Effector memory CD4-positive, alpha-beta T cell (primary cell): ENCODE measurements at places on chromosomes 16 and 17.

DNA sequence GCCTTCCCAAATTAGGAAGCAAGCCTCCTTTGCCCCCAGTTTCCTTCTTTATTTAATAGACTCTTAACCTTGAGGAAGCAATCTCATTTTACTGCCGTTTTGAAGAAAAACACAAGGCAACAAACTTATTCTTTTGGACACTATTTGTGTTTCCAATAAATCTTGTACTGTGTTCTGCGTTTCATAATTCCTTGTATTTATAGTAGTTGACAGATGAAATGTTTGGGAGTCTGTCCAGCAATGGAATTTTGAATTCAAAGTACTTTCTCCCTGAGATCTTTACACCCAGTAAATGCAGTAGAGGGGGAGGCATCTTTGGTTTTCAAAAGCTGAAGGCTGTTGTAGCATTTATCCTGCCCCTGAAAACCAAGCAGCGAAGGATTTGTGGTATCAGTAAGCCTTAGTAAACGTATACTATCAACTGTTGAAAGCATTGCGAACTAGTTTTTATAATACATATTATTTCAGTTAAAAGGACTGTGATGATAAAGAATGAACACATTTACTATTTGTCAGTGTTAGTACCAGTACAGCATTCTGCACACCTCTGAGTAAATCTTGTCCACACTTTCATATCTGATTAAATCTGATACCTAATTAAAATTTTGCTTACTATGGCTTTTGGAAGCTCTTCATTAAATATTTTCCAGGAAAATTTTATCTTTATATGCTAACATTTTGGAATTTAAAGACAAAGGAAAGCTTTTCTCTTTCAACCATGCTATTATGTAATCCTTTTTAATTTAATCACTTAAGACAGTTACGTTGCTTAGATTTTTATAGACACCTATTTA, 83.1 kb downstream of the TNRC6C start:
- no peak for DNase-seq

DNA sequence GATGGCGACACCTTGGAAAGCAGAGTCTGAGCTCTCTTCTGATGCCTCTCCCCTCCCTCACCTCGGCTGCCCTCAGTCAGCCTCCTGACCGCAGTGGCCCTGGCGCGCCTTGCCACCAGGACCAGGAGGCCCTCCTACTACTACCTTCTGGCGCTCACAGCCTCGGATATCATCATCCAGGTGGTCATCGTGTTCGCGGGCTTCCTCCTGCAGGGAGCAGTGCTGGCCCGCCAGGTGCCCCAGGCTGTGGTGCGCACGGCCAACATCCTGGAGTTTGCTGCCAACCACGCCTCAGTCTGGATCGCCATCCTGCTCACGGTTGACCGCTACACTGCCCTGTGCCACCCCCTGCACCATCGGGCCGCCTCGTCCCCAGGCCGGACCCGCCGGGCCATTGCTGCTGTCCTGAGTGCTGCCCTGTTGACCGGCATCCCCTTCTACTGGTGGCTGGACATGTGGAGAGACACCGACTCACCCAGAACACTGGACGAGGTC, 4.4 kb downstream of the GPR142 start:
- no peak for DNase-seq

DNA sequence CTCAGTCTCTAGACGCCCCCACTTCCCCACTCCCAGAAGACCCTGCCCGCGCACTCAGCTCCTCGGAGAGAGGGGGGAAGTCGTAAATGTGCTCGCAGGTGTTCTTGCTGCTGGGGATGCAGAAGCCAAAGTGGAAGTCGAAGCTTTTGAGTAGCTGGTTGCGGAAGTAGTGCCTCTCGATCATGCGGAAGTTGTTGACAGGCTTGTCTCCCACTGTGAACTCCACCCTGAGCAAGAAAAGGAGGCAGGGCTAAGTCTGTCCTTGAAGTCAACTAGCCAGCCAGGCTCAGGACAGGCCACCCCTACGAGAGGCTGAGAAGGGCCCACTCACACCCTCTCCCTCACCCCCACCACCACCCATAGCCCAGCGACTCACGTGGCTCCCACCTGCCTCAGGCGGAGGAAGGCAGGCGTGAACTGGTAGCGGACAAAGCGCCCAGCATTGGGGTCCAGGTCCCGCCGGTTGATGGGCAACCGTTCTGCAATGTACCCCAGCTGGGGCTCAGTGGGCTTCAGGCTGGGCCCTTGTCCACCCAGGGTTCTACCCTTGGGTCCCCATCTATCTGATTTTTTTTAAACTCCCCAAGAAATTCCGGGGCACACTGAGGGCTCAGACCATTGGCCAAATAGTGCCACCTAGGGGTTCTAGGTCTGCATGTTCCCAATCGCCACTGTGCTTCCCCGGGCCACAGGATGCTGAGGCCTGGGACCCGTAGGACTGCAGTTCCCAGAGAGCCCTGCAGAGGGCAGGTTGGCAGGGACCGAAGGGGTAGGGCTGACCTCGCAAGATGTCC, 4.6 kb downstream of the UNC119 start:
- DNase-seq, result peak; percentile 11

DNA sequence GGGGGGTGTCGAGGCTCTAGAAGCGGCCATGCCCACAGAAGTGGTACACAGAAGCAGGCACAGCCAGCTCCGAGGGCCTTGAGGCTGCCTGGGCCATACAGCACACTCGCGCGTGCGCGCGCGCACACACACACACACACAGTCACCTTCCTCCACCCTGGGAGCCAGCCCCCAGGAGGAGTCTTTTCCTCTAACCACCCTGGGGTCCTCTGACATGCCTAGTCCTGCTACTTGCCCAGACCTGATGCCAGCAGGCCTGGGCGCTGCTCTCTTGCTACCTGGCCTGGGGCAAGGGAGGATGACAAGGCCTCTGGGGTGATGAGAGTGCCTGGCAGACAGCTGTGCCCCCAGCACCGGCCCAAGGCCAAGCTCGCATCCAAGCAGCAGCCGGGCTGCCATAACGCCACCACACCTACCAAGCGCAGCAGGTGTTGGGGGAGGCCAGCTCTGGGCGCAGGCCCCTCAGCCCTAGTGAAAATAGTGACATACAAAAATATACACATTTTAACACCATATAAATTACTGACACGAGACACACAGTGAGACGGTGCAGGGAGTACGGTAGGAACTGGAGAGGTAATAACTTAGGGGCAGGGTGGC, 41.1 kb downstream of the TSC2 start:
- DNase-seq, result no peak

DNA sequence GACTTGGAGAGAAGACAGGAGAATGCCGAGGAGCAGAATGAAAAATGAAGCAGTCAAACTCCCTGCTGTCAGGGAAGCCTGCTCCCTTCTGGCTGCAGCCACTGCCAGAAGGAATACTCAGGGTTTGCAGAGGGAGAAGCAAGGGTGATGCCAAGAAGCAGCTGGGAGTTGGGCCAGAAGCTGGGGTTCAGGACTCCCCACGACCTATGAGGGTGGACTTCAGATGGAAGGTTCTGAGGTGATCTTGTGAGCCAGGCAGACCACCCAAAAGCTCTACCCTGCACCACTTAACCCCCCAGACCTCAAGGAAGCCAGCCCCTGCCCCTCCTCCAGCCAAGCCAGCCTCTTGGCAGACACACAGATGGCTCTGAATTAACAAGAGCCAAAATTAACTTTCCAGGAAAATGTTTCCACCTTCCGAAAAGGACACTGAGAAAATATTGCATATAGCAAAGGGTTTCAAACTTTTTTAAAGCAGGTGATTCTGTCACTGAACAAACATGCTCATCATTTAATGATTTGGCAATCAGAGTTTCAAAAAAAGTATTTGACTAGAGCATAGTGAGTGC, 126.0 kb upstream of the ERCC4 start:
- no peak for DNase-seq
